ENCODE measurements at places on chromosomes 5 and 9. TPM values are rescaled to one million over a fixed set of nuclear protein-coding genes. Genes with fewer than 3 reads are reported as not detected.

DNA sequence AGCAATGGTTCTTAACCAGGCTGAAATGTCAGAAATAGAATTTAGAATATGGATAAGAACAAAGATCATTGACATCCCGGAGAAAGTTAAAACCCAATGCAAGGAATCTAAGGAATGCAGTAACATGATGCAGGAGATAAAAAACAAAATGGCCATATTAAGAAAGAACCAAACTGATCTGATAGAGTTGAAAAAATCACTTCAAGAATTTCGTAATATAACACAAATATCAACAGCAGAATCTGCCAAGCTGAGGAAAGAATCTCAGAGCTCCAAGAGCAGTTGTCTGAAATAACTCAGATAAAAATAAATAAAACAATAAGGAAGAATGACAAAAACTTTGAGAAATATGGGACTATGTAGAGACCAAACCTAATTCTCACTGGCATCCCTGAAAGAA lies 37.8 kb upstream of the TAS2R1 start:
- no peaks in the 10 kb centered on the region for H3K36me3 ChIP-seq
- no peak overlapping the region for H3K27ac ChIP-seq
- no peaks in the 10 kb centered on the region for H3K27me3 ChIP-seq
- H3K4me1 ChIP-seq: no peaks in the 10 kb centered on the region

DNA sequence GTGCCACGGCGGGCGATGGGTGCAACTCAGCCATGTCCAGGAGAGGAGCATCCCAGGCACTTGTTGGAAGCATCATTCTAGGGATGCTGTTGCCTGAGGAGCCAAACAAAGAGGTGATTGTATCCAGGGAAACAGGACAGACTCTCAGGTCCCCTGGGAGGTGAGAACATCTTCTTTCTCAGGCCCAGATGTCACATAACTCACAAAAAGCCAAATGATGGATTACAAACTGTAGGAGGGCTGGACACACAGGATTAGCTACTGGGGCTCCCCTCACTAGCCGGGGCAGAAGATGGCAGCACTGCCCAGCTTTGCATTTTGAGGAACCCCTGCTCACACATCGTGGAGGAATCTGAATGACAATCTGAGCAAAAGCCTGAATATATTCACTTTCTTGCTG lies 64.7 kb upstream of the NFIL3 start:
- DNase-seq: no peak
- no peak overlapping the region for H3K4me3 ChIP-seq
- H3K27me3 ChIP-seq: no peaks in the 10 kb centered on the region
- H3K36me3 ChIP-seq: no peaks in the 10 kb centered on the region

Gene RXFP3
- total RNA-seq: not detected

Gene HK3
- total RNA-seq: 7.4 TPM

GRCh38 chr5:59185757-59186385 lies 603.0 kb downstream of the RAB3C start:
- H3K27me3 ChIP-seq: no peaks in the 10 kb centered on the region
- H3K36me3 ChIP-seq: no peaks in the 10 kb centered on the region
- H3K4me1 ChIP-seq: no peaks in the 10 kb centered on the region
- no peak for DNase-seq
- no peak overlapping the region for H3K27ac ChIP-seq

GRCh38 chr5:21689587-21689986 lies 1163.6 kb downstream of the CDH12 start:
- H3K36me3 ChIP-seq: no peaks in the 10 kb centered on the region
- H3K4me3 ChIP-seq: no peak overlapping the region
- H3K4me1 ChIP-seq: no peaks in the 10 kb centered on the region
- H3K27ac ChIP-seq: no peak overlapping the region
- no peaks in the 10 kb centered on the region for H3K27me3 ChIP-seq

DNA sequence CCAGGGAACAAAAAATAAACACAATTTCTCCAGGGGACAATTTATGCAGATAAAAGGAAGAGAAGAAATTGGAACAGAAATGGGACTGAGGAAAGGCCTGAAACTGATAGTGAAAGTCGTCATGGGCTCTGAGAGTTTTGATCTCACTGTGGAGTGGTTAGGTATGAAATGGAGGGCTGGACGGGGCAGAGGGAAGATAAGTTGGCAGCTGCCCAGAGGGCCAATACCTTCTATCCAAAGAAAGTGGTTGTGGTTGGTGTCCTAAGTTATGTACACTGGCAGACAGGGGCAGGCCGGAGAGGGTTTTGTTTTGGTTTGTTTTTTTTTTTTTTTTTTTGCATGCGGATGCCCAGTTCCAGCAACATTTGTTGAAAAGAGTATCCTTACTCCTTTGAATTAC lies 46.1 kb downstream of the ZNF618 start:
- no peak for DNase-seq
- H3K36me3 ChIP-seq: no peaks in the 10 kb centered on the region
- no peaks in the 10 kb centered on the region for H3K27me3 ChIP-seq

Gene ASTN2
- 4.4 TPM for total RNA-seq

- H3K4me1 ChIP-seq: no peaks in the 10 kb centered on the region
- H3K4me3 ChIP-seq: no peak overlapping the region
- H3K36me3 ChIP-seq: no peaks in the 10 kb centered on the region
- no peak overlapping the region for H3K27ac ChIP-seq
- H3K27me3 ChIP-seq: no peaks in the 10 kb centered on the region
Measured at GRCh38 chr5:59863777-59864176, 29.7 kb downstream of the PDE4D start.

DNA sequence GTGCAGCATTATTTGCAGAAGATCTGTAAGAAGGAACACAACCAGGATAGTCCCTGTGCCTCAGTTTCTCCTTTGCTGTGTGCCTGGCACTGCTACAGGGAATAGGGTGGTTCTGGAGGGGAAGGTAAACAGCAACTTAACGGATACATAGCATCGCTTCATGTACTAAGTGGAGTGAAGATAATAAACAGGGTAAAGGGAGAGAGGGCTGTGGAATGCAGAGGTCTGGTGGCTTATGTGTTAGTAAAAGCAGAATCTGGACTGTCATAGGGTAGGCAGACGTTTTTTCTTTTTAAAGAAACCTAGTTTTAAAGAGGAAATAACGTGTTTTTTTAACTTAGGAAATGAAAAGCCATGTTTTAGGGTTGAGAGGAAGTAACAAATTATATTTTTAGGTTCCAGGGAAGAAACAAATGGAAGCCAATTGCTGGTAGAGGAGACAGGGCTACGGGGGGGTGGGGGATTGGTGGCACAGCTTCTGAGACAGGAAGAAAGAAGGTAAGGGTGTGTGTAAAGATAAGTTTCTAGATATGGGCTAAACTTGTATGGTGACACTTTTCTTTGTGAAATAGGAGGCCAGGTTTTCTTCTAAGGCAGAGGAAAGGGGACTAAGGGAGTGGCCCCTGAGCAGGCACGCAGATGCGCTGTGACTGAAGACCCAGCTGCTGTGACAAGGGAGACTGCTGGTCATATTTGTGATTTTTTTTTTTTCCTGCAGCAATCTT lies 1.3 kb downstream of the GNG10 start:
- H3K27ac ChIP-seq: peak overlapping the region; percentile 60
- DNase-seq: no peak

Gene OBP2B
- not detected for total RNA-seq

DNA sequence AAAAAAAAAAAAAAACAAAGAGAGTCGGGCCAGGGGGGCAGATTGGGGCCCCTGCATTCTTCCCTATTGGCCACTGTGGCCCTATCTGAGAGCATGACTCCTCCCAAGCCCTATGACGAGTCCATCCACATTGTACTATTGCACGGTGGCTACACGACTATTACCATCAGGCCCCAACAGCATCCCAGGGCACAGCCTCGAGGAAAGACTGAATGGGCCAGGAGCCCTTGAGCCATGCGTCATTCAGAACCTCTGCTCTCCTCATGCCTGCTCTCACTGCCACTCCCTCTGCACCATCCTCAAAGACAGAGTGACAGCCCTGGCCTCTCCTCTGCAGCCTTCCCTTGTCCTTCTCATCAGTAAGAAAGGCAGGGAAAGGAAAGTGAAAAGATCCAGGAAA lies 20.2 kb upstream of the ORM1 start:
- DNase-seq: peak; percentile 55
- no peaks in the 10 kb centered on the region for H3K27me3 ChIP-seq
- H3K36me3 ChIP-seq: no peaks in the 10 kb centered on the region
- no peak overlapping the region for H3K4me3 ChIP-seq

Gene ACTBL2
- total RNA-seq: not detected

- no peaks in the 10 kb centered on the region for H3K36me3 ChIP-seq
- H3K4me1 ChIP-seq: peaks cover 24% of the 10 kb centered on the region
- H3K27me3 ChIP-seq: no peaks in the 10 kb centered on the region
- no peak for DNase-seq
Measured at GRCh38 chr5:88787856-88788255, 95.1 kb downstream of the MEF2C start.

DNA sequence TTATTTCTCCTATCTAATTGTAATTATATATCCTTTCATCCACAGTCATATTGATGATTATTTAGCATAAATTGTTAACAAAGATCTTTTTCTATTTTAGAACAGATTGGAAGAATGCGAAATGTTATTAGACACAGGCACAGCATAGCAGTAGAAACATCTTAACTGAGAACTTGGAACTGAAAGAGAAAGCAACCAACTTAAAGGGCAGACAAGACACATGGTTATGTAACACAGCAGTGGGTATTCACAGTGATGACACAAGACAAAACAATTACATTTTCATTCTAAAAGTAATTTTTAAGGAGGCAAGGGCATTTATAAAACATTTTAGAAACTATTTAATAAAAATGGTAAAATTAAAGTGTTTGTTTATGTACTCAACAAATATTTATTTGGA lies 57.7 kb upstream of the MEF2C start:
- no peak overlapping the region for H3K27ac ChIP-seq
- H3K27me3 ChIP-seq: no peaks in the 10 kb centered on the region
- no peaks in the 10 kb centered on the region for H3K36me3 ChIP-seq
- peaks cover 4% of the 10 kb centered on the region for H3K4me1 ChIP-seq
- DNase-seq: no peak
- H3K4me3 ChIP-seq: no peak overlapping the region

Data from vagina (tissue), 2 donors.